ENCODE measurements at places on chromosomes 4 and X. TPM values are rescaled to one million over a fixed set of nuclear protein-coding genes. Genes with fewer than 3 reads are reported as not detected.

IL3RA gene
- 5.8 TPM for polyA plus RNA-seq

ASB12 gene
- polyA plus RNA-seq, result 0.19 TPM

AKAP14 gene
- polyA plus RNA-seq, result not detected

MGARP gene
- polyA plus RNA-seq, result 0.45 TPM

UBA6 gene
- 5.3 TPM for polyA plus RNA-seq

ARAP2 gene
- 3.6 TPM for polyA plus RNA-seq

MAGEC2 gene
- not detected for polyA plus RNA-seq

RHOH gene
- 0.11 TPM for polyA plus RNA-seq

All from pancreas (tissue), 10 donors.